Activated CD4-positive, alpha-beta T cell treated with anti-CD3 and anti-CD28 coated beads for 1 hour (primary cell): ENCODE measurements at places on chromosomes 7 and 10.

- DNase-seq = no peak
Observed at GRCh38 chr10:129605986-129606518, 139.0 kb downstream of the MGMT start.

DNA sequence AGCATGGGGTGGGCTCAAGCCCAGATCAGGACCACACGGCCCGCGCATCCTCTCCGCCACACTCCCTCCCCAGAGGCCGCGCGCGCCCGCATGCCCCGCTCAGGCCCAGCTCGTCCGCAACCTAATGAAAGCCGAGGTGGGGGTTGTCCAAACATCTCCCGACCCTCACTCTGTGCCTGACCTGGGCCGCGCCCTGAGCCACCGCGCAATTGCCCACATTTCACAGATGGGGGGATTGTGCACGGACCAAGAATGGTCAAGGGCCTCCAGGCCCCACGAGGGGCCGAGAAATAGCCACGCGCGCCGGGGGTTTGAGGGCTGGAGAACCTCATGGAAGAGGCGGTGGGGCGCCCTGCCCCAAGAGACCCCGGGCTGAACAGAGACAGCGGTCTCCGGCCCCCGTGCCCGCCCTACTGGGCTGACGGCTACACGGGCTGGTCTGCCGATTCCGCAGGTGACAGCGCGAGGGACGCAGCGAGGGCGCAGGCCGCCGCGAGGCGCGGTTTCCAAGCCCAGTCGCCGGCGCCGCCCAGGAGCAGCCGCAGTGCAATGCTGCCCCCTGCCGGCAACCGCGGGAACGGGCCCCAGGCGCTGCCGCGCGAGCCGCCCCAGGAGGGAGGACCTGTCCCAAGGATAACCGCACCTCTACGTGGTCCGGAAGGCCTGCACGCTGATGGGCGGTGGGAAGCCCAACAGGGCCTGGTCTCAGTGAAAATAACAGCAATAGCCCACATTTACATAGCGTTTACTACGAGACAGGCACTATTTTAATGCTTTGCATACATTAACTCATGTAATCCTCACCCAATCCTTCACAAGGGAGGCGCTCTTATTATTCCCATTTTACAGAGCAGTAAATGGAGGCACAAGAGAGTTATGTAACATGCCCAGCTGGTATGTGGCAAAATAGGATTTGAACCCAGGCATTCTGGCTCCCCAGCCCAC is 10.5 kb upstream of the GRID1 start:
- peak; percentile 74 for DNase-seq

DNA sequence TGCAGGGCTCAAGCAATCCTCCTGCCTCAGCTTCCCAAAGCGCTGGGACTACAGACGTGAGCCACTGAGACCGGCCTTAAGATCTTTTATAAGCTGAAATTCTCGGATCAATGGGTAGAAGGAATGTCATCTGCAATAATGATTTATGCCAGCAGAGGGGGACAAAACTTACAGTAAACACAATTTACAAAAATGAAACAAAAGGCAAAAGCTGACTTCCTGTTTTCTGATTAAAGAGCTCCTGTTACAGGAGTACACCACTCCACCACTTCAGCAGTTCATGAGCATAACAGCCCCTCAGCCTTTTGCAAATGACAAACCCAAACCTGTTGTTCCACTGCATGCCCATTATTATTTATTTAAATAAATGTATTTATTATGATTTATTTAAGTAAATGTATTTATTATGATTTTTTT is 88.5 kb upstream of the ATP6V0A4 start:
- DNase-seq = no peak

DNA sequence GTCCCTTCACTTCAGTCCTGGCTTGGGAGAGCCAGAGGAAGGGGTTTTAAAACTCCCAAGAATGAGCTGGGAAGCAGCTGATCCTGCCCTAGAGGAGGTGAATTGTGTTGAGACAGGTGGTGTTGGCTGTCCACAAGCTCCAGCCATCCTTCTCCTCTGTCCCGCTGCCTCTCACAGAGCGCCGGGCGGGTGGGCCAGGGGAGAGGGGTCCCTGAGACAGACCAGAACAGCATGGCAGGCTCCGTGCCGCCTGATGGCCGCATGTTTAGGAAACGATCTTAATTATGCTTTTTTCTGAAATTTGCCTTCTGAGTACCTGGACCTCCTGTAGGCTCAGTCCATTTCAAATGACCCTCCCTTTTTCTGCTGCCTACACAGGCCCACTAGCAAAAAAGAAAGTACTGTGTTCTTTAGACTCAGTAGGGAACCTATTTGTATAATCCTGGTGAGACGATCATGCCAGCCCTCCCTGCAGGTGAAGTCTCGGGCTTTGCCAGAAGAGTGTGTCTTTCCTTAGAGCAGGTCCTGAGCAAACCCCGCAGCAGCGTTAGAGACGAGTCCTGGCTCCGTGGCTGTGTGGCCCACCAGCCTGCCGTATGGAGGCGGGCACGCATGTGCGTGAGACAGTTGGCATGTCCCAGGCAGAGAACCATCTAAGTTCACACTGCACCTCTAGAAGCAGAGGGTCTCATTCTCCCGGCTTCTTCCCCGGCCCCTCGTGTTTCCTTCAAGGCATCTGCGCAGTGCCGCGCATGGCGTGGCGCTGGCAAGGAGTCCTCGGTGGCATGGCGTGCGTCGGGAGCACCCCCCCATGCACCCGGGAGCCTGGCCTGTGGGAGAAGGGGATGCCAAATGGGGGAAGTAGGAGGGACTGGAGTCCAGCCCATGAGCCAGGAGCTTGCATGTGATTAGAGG is 26.3 kb upstream of the PWWP2B start:
- DNase-seq = no peak

DNA sequence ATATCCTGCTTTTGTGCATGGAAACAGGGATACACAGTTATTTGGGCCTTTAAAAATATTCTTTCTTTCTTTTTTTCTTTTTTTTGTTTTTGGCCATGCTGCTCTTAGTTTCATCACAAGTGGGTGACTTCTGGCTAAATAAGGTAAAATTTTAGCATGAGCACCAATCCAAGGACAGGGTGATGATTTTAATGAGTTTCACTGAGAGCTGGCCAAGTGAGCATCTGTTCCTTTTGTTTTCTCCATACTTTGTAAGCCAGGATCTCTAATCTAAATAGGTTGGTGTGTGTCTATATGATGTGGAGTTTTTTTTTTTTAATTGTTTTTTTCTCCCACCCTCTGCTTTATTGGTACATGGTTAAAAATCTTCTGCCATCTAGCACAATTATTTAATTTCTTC is 106.8 kb downstream of the POLL start:
- no peak for DNase-seq

DNA sequence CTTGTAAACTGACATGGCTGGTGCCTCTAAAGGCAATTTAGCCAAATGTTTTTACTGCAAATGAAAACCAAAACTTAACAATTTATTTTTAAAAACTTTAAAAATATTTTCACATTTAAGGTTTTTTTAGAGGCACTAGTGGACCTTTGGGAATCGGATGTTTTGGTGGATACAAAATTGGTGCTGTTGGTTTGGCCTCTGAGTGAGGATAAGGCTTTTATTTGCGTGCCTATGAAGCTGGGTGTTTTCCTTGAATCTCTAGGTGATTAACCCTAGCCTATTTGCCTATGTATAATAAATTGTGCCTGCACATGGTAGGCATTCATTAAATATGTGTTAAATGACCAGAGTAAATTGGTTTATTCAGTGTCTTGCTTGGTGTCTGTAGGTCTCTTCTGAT is 2.9 kb upstream of the SGCE start:
- DNase-seq = no peak

- no peak for DNase-seq
Observed at GRCh38 chr7:27714831-27715444, 25.0 kb upstream of the TAX1BP1 start.

GRCh38 chr7:77200542-77200941 is 923 bp upstream of the FGL2 start:
- no peak for DNase-seq

DNA sequence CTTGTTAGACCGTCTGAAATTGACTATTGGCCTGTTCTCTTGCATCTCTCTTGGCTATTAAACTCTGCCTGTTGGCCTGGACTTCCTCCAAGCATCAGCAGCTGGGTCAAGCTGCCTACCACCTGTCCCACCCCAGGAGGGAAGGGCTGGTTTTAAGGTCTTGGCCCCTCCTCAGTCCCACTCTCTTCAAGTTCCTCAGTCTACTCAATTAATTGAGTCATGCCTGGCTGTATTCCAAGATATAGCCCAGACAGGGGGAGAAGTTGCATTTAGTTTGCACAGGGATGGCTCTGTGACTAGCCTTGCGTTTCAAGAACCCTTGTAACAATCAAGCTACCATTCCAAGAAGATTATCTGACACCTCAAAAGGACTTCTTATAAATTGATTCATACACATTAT is 113.8 kb upstream of the GLI3 start:
- no peak for DNase-seq

GRCh38 chr10:75512203-75512933 is 80.9 kb downstream of the LRMDA start:
- DNase-seq = no peak

DNA sequence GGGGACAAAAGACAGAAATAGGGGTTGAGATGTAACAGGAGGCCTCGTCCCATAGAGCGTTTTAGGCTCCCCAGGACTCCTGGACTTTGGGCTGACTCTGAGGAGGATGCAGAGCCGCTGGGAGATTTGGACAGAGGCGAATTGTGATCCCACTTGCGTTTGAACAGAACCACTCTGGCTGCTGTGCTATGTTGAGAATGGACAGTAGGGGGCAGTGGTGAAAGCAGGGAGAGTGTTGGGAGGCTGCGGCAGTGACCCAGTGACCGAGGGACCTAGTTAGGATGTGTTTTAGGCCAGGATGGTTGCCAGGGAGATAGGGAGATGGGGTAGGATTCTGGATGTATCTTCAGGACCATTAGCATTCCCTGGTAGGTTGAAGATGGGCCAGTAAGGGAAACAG is 271.6 kb downstream of the CCDC3 start:
- no peak for DNase-seq

GRCh38 chr10:131700032-131700431 is 200.8 kb upstream of the PPP2R2D start:
- DNase-seq = no peak

GRCh38 chr7:153934048-153934447 is 118.2 kb upstream of the DPP6 start:
- DNase-seq = no peak

GRCh38 chr7:137577184-137577583 is 233.7 kb upstream of the PTN start:
- DNase-seq = no peak

- no peak for DNase-seq
Observed at GRCh38 chr10:115895166-115895565, 377.8 kb downstream of the GFRA1 start.

DNA sequence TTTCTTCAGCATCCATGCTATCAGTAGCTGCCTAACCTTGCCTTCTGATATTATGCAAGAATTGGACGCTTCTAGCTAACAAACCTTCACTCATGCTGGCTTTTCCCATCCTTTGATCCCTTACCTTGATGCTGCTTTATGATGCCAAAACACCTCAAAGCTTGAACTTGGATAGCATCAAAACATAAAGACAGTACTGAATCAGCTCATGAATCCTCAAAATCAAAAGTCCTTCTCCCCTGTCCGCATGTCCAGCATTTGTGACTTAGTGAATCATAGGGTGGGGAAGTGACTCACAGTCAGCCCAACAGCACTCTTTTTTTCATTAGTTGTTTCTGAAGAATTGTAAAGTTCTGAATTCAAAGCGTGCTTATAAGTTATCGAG is 89.5 kb upstream of the PIK3CG start:
- no peak for DNase-seq

DNA sequence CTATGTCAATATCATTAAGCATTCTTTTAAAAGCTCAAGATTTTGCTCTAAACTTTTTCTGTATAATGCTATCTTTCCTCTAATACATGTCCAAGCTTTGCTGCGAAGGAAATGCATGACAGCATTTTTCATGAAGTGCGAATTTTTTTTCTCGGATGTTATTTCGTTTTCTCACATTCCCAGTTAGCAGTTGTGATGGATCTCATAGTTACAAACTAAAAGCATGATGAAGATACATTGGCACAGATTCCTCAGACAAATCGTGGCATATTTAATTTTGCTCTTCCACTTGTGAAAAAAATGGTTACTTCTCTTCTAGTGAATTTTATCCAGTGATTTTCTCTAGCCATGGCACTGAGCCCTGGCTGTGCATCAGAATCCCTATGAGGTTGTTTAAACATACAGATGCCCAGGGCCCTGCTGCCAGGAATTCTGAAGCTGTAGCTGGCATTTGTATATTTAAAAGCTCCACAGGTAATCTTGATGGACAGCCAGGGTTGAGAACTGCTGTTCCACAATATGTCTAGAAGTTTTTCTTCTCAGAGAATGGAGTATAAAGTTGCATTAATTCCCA is 299.8 kb upstream of the NEBL start:
- DNase-seq = no peak

- peak; percentile 24 for DNase-seq
Observed at GRCh38 chr10:50622706-50623662, 772 bp downstream of the SGMS1 start.

- DNase-seq = no peak
Observed at GRCh38 chr7:122310119-122311021, 5.8 kb upstream of the FEZF1 start.

- no peak for DNase-seq
Observed at GRCh38 chr10:78758176-78758575, 310.6 kb upstream of the ZMIZ1 start.

DNA sequence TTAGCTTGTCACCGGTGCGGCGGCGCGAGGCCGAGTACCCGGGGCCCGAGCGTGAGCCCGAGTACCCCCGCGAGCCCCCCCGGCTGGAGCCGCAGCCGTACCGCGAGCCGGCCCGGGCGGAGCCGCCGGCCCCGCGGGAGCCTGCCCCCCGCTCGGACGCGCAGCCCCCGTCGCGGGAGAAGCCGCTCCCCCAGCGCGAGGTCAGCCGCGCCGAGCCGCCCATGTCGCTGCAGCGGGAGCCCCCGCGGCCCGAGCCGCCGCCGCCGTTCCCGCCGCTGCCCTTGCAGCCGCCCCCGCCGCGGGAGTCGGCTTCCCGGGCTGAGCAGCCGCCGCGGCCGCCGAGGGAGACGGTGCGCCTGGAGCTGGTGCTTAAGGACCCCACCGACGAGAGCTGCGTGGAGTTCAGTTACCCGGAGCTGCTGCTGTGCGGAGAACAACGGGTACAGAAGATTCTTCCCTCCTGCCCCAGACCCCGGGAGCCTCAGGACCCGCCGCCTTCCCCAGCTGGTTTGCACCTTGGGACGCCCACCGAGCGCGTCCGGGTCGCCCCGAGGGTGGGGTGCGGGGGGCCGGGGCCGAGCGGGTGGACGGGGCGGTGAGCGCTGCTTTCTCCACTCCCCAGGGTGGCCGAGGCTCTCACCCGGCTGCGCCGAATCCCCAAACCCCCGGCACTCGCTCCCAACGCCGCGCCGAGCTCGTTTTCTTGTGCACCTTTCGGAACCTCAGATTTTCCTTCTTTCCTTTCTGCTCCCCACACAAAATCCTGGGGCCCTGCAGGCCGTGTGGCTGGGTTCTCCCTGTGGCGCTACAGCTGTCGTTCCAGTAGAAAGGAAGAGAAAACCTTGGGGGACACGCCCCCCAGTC is 708 bp downstream of the UBN2 start:
- DNase-seq = no peak
